ENCODE measurements at places on chromosomes 5 and 9. TPM values are rescaled to one million over a fixed set of nuclear protein-coding genes. Genes with fewer than 3 reads are reported as not detected.
A peak's percentile ranks its signal among the peaks of the same experiment; 100 is the strongest.

DNA sequence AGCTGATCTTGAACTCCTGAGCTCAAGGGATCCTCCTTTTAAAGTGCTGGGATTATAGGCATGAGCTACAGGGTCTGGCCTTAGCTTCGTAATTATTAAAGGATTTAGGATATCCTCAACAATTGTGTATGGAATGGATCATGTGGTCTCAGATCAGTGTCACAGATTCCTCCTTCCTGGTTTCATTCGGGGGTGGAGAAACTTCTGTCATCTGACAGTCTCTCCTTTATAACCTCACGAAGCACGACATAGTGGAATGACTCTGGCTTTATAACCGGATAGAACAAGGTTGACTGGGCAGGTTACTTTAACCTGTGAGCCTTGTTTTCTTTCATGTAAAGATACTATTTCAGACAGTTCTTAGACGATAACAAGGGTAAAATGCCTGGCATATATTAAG is 4.4 kb upstream of the GNG10 start:
- peaks cover 1% of the 10 kb centered on the region for H3K4me1 ChIP-seq
- no peak overlapping the region for H3K4me3 ChIP-seq

DNA sequence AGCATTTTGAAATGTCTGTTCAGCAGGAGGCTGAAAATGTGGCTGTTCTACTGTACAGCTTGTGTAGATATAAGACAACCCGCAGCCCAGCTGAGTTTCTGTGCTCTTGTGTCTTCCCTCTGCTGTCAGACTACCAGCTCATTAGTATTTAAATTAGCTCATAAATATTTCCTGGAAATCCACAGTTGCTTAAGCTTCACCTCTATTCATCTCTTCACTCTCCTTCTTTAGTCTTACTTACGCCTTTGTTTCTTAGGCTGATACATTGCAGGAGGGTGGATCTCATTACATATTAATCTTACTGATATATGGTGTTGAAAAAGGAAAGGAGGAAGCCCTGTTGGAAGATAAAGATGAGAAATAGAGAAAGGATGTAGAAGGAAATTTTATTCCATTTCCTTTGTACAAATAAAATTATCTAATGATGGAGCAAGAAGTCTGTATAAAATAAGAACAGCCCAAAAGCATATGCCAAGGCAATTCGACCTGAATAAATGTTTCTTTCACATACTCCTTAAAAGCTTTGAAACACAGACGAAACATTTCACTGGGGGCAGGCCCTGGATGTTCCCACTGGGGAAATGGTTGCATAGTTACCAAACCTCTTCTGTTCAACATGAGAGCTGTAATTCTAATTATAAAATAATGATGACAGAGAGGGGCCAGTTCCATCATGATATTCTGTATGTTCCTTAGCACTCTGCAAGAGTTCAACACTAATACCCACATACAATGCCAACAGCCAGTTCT is 111.8 kb upstream of the APC start:
- peak; percentile 45 for DNase-seq
- H3K27me3 ChIP-seq: no peaks in the 10 kb centered on the region
- no peak overlapping the region for H3K27ac ChIP-seq
- peaks cover 12% of the 10 kb centered on the region for H3K4me1 ChIP-seq
- H3K36me3 ChIP-seq: no peaks in the 10 kb centered on the region

- H3K27ac ChIP-seq: peak overlapping the region; percentile 67
- H3K27me3 ChIP-seq: no peaks in the 10 kb centered on the region
- DNase-seq: peak; percentile 57
- peaks cover 26% of the 10 kb centered on the region for H3K36me3 ChIP-seq
- no peak overlapping the region for H3K4me3 ChIP-seq
Measured at GRCh38 chr5:31470608-31471007, 61.3 kb downstream of the DROSHA start.

DNA sequence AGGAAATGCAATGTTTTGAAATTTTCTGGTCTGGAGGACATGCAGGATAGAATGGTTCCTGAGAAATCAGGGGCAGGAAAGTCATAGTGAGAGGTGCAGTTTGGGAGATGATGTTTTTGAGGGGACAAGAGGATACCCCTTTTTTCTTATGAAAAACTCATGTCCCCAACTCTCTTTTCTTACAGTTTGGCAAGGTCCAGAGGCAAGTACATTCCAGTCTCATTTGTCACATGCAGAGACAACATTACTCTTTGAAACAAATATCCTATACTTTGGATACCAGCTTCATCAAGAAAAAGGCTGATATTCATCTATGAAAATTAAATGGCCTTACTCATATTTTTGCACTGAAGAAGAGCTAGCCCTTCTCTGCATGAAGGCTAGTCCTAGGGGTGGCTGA is 48.2 kb downstream of the EQTN start:
- H3K27ac ChIP-seq: no peak overlapping the region
- H3K4me1 ChIP-seq: no peaks in the 10 kb centered on the region
- DNase-seq: no peak
- no peaks in the 10 kb centered on the region for H3K36me3 ChIP-seq
- no peaks in the 10 kb centered on the region for H3K27me3 ChIP-seq

GRCh38 chr9:123457583-123457982 is 101.6 kb downstream of the CRB2 start:
- H3K27me3 ChIP-seq: no peaks in the 10 kb centered on the region
- no peak for DNase-seq
- no peak overlapping the region for H3K4me3 ChIP-seq

TAF9 gene
- total RNA-seq: 91.4 TPM

GRCh38 chr5:65821966-65822365 is 100.0 kb downstream of the NLN start:
- no peak for DNase-seq
- H3K27ac ChIP-seq: no peak overlapping the region
- no peaks in the 10 kb centered on the region for H3K27me3 ChIP-seq
- H3K36me3 ChIP-seq: no peaks in the 10 kb centered on the region
- no peaks in the 10 kb centered on the region for H3K4me1 ChIP-seq

DNA sequence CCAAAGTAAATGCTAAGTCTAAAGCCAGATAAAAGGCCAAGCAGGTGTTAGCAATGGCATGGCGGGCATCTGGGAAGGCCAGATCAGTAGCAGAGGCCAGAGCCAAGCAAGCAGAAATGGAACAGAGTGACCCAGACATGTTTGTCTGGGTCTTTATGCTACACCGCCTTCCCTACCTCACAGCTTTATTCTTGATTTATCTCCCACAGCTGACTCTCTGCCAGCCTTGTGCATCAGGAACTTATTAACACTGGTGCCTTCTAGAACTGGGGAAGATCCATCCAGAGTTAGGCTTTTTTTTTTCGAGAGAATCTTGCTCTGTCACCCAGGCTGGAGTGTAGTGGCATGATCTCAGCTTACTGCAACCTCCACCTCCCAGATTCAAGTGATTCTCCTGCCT is 112.5 kb upstream of the SLC44A1 start:
- H3K36me3 ChIP-seq: no peaks in the 10 kb centered on the region
- no peak overlapping the region for H3K4me3 ChIP-seq
- H3K27ac ChIP-seq: no peak overlapping the region
- H3K27me3 ChIP-seq: no peaks in the 10 kb centered on the region

GRCh38 chr9:114154600-114155102 is 686 bp upstream of the COL27A1 start:
- H3K4me3 ChIP-seq: peak overlapping the region; percentile 72
- H3K36me3 ChIP-seq: no peaks in the 10 kb centered on the region
- DNase-seq: no peak
- no peak overlapping the region for H3K27ac ChIP-seq
- peaks cover 10% of the 10 kb centered on the region for H3K4me1 ChIP-seq
- peaks cover 20% of the 10 kb centered on the region for H3K27me3 ChIP-seq

PCDHGC5 gene
- 3.4 TPM for total RNA-seq

ZBED3 gene
- total RNA-seq: 10.4 TPM

NFIB gene
- total RNA-seq: 41.2 TPM

- H3K36me3 ChIP-seq: peaks cover 11% of the 10 kb centered on the region
- H3K27me3 ChIP-seq: no peaks in the 10 kb centered on the region
- peak overlapping the region; percentile 86 for H3K27ac ChIP-seq
- H3K4me3 ChIP-seq: peak overlapping the region; percentile 71
- peak; percentile 50 for DNase-seq
- peaks cover 21% of the 10 kb centered on the region for H3K4me1 ChIP-seq
Measured at GRCh38 chr5:102866237-102866600, 111.1 kb downstream of the PAM start.

GRCh38 chr9:129283705-129284606 is 105.9 kb upstream of the IER5L start:
- DNase-seq: no peak
- no peaks in the 10 kb centered on the region for H3K27me3 ChIP-seq
- no peaks in the 10 kb centered on the region for H3K36me3 ChIP-seq
- H3K4me3 ChIP-seq: no peak overlapping the region
- H3K27ac ChIP-seq: no peak overlapping the region

DNA sequence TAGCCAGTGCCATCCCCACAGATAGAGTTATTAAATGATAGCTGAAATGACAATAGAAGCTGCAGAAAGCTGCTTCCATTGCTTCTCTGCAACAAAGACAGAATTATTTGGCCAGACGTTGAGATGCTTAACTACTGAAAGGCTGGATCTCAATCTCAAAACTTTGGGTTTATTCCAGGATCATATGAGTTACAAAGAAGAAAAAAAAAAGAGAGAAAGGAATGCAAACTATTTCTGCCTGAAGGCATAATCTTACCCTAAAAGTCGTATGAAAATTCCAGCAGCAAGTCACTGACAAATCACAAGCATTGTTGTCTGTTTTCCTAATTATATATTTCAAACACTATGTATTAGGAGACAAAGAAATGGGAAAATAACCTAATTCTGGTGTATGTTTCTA is 12.8 kb upstream of the TYRP1 start:
- no peaks in the 10 kb centered on the region for H3K27me3 ChIP-seq
- peaks cover 9% of the 10 kb centered on the region for H3K4me1 ChIP-seq
- no peak overlapping the region for H3K4me3 ChIP-seq

GRCh38 chr5:159458217-159458711 is 128.0 kb upstream of the IL12B start:
- no peaks in the 10 kb centered on the region for H3K36me3 ChIP-seq
- no peak for DNase-seq
- H3K4me1 ChIP-seq: no peaks in the 10 kb centered on the region
- H3K27ac ChIP-seq: no peak overlapping the region

DNA sequence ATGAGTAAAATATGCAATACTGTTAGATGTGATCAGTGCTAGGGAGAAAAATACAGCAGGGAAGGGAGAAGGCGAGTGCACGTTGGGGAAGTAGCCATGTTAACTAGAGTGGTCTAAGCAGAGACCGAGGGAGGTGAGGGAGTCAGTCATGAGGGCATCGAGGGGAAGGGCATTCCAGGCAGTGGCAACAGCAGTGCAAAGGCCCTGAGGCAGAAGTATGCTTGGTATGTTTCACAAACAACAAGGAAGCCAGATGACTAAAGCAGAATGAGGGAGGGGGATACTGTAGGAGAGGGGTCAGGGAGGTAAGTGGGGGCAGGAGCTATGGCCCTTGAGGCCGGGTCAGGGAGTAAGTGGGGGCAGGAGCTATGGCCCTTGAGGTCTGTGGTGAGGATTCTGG is 123.3 kb upstream of the BOD1 start:
- DNase-seq: no peak
- no peaks in the 10 kb centered on the region for H3K27me3 ChIP-seq
- H3K36me3 ChIP-seq: no peaks in the 10 kb centered on the region
- no peak overlapping the region for H3K4me3 ChIP-seq

SETD9 gene
- 10.0 TPM for total RNA-seq

MARCOL gene
- not detected for total RNA-seq

Data from A673 (cell line).